ENCODE measurements at places on chromosomes 1 and 21.

DNA sequence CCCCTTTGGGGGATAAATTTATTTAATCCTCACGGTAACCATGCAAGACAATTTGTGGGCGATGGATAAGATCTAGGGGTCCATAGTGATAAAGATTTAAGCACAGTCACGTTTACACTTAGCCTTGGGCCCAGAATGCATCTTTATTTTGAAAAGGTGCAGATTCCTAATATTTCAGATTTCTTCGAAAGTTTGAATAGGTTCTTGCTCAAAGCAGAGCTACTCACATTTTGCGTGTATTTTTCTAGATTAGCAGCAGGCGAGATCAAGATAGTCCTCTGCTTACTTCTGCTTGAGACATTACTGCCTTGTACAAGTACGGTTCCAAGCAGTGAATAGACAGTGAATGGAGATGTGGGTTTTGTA is 647 bp downstream of the TSEN15 start:
- DNase-seq, result no peak

DNA sequence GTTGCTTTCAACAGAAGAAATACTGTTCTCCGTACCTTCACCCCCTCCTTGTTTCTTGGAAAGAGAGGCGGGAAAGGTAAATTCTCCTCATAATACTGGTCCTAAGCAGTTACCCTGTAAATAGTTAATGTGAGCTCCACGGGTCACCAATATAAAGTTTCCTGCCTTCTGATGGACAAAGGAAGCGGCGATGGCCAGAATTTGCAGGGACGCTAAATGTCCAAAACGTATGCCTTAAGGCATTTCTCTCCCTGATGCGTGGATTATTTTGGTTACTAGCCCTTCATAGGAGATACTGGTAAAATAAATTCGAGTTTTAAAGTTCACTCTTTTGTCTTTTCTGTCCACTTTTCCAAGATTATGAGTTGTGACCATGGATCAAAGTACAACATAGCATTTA is 898 bp upstream of the PTGS2 start:
- no peak for DNase-seq

GRCh38 chr1:172934417-172934762 is 116.4 kb downstream of the TNFSF18 start:
- DNase-seq, result no peak

DNA sequence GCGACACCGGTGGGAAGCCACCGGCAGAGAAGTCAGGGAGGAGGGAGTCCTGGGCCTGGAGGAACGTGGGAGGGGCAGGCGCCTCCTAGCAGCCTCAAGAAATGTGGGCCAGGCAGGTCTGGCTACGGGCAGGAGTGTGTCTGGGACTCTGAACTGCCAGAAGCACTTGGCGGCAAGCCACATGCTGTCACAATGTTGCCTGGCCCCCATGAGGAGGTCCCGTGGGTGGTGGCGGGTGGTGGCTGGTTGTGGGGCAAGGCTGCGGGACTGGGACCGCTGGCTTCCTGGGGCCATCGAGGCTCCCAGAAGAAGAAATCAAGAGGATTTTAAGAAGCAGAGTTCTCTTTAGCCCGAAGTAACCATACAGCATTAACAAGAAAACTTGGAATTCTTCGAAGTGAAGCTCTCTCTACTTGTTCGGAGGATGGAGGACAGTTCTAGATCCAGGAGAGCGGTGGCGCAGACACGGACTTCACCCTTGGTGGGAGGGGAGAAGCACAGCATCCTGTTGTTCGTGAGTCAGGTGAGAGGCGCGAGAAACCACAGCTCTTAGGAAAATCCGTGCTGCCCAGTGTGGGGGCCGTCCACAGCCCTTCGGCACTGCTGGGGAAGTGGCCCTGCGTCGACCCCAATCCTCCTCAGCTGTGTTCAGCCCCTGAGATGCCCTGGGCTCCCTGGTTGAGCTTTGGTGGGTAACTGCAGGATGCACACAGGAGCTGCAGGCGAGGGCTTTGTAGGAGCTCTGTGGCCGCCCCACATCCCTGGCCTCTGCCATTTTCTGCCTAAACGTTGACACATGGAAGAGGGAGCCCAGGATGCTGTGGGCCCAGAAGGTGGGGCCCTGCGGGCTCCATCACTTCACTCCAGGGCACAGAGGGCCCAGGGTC is 12.4 kb downstream of the SKI start:
- DNase-seq, result no peak

GRCh38 chr1:8590721-8591351 is 226.6 kb downstream of the RERE start:
- DNase-seq, result no peak

GRCh38 chr1:72394457-72394856 is 112.1 kb upstream of the NEGR1 start:
- no peak for DNase-seq

GRCh38 chr1:156111355-156111962 is 3.1 kb upstream of the LMNA start:
- DNase-seq, result no peak

GRCh38 chr1:90488451-90488850 is 228.7 kb downstream of the BARHL2 start:
- no peak for DNase-seq

- no peak for DNase-seq
Measured at GRCh38 chr1:208054911-208055379, 144.0 kb upstream of the CD34 start.

GRCh38 chr1:164671323-164671965 is 112.5 kb downstream of the PBX1 start:
- no peak for DNase-seq

Data from DMS153 (cell line).